ENCODE measurements at places on chromosomes 13 and 19.

DNA sequence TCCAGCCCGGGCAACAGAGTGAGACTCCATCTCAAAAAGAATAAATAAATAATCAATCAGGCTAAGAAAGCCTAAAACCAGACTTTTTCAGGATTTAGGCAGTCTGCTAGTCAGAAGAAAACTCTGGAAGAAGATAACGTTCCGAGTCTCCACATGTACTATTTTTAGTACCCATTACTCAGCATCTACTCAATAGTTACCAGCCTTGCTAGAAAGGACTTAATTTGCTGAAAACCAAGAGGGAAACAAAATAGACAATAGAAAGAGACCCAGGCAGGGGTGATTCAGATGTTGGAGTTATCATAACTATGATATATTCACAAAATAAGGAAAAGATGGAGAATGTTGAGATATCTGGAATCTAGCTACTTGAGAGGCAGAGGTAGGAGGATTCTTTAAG is 3.6 kb upstream of the LIN7B start:
- no peak for DNase-seq

DNA sequence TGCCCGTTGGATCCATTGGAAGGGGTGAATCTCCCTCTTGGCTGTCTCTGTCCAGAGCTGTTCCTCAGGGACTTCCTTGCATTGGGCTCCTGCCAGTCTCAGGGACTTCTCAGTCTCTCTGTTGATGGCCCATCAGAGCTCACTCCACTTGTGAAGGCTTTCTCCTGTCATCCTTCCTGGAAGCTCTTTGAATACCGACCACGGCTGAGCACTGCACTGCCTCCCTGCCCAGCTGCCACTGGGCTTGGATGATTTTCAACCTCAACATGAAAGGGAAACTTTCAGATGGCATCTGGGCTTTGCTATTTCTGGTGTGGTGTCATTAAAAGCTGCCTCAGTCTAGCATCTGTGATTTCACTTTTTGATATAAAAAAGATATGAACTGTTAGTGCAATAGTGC is 66.1 kb upstream of the ANKRD10 start:
- DNase-seq: no peak

- no peak for DNase-seq
Measured at GRCh38 chr13:43981091-43981490, 101.4 kb downstream of the LACC1 start.

DNA sequence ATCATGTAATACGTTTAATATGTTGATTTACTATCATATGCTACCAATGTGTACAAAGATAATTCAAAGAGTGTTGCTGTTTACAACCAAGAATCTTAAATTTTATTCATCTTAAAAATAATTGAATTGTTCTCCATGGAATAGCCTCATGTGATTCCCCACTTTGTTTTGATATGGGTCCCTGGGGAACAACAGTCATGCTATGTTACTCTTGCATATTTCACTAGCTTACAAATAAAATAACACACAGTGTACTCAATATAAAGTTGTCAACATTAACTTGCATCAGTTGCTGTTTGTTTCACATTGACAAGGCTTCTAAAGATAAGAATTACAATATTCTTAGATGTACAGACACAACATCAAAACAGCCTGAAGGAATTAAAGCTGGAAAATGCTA is 2.3 kb downstream of the ENOX1 start:
- DNase-seq: no peak

GRCh38 chr13:20714563-20715329 is 11.2 kb downstream of the IL17D start:
- no peak for DNase-seq

- no peak for DNase-seq
Measured at GRCh38 chr13:78383071-78383484, 220.3 kb downstream of the POU4F1 start.

DNA sequence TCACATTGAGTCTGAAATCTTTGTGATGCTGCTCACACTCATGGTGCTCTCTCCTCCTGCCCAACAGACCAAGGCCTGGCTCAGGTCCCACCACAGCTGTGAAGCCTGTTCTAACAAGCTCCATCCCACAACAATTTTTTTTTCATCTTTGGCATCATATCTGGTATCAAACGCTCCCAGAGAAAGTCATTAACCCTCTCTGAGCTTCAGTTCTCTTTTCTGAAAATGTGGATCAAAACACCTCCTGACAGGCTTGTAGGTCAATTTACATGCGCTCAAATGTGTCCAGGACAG is 224.4 kb downstream of the LACC1 start:
- no peak for DNase-seq

DNA sequence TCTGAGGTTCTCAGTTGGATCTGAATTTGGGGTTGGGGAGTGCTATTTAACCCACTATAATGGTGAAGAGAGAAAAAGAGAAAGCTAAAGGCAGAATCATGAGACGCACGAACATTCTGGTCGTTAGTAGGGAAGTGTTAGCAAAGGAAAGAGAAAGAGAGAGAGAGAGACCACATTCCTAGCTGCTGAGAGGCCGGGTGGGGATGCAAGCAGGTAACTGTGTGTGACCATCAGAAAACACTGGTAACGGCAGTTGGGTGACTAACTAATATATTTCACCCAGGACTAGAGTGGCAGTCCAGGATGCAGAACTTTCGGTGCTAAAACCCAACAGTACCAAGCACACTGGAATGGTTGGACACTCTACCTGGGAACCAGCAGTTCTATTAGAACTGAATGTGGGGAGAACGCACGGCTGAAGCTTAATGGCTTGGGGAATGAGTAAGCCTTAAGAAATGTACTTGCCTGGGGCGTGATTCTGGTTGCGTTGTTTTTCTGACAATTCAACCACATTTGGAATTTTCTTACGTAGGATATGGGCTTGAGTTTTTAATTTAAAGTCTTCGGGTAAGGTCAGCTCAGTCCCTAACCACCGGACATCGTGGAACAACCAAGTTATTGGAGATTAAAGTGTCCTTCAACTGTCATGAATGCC is 130.2 kb downstream of the DNAJC15 start:
- DNase-seq: no peak

GRCh38 chr13:71055644-71056043 is 811.4 kb downstream of the DACH1 start:
- no peak for DNase-seq

DNA sequence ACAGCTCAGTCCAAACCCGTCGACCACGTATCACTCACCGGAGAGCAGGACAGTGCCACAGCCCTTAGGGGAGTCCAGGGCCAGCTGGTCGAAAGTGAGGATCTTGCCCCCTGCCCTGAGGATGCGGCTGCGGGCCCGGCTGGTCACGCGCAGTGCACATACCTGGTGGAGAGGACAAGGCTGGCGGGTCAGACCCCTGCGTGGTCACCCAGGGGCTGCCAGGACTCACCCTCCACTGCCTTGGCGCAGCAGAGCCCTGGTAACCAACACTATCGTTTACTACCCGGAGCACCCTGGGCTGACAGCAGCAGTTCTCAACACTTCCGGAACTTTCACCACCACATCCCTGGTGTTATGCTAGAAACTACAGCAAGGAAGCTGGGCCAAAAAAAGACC is 1.2 kb upstream of the FAM83E start:
- DNase-seq: no peak

DNA sequence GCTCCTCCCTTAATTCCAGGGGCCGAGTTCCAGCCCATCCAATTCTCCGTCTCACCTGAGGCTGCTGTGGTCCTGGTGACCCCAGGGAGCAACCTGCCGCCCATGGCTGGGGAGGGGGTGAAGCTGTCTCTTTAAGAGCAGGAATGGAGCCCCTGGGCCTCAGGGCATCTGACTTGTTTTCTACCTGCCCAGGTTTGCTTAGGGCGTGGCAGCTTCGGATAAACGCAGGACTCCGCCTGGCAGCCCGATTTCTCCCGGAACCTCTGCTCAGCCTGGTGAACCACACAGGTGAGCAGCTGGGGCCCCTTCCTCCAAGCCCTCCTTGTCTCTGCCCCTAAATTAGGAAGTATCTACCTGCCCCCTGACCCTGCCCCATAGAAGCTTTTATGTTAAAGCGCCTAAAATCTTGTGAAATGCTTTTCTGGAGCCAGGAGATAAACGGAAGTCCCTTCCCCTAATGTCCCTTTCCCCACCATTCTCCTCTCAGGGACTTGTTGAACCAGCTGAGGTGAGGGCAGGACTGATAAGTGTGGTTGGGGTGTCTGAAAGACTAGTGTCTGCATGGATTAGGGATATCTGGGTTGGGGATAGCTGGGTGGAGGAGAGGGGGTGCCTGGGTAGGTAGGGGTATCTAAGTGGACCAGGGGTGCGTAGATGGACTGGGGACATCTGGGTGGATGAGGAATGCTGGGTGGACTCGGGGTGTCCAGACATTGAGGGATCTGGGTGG is 614 bp downstream of the FXYD3 start:
- DNase-seq: no peak

DNA sequence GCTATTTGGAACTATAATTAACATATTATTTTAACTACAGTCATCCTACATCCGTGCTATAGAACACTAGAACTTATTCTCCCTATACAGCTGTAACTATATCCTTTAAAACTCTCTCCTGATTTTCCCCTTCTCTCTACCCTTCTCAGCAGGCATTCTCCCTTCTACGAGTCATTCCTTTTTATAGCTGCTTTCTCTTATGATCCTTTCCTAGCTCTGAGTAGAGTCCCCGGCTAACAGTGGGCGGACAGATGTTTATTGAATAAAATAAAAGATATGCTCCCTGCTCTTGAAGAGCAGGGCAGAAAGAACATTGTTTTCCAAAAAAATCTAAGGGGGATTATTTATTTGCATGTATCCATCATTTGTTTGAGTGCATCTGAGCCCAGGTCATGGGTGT is 246.5 kb upstream of the TMTC4 start:
- DNase-seq: no peak

DNA sequence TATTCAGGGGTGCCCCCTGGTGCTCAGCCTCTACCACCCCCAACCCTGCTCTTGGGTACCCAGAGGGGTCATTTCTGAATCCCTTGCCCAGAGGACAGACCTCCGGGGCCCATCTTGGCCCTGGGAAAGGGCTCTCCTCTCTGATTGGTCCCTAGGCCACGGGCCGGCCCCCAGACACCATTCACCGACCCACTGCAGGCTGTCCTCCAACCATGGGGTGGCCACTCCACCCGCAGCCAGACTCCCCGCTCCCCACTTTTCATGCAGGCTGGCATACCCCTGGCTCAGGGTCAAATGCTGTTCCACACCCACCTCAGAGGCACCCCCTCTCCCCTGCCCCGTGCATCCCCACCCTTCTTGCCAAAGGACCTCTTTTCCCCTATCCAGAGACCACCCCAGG is 14.8 kb downstream of the SMIM24 start:
- no peak for DNase-seq

DNA sequence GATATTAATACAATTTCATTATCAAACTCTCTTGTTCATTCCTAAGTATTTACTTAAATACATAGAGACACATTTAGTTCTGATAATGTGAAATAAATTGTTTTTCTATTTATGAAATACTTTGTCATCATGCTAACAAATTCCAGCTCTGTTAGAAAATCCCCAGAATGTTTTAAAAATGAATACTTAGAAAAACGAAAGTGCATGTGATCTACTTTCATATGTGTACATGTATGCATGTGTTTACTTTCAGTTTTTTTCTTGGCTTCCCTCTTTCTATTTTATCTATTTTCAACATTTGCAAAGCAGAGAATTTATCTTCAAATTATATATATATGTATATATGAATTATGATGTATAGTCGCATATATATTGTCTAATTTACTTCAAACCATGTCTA is 1110.0 kb upstream of the PCDH20 start:
- DNase-seq: no peak

- DNase-seq: no peak
Measured at GRCh38 chr13:94305463-94305862, 174.0 kb downstream of the DCT start.

- DNase-seq: no peak
Measured at GRCh38 chr19:55777528-55777927, 8.6 kb downstream of the RFPL4AL1 start.

GRCh38 chr19:1243768-1244692 is 2.5 kb downstream of the ATP5F1D start:
- peak; percentile 69 for DNase-seq

- no peak for DNase-seq
Measured at GRCh38 chr19:15293781-15294491, 38.4 kb downstream of the BRD4 start.

DNA sequence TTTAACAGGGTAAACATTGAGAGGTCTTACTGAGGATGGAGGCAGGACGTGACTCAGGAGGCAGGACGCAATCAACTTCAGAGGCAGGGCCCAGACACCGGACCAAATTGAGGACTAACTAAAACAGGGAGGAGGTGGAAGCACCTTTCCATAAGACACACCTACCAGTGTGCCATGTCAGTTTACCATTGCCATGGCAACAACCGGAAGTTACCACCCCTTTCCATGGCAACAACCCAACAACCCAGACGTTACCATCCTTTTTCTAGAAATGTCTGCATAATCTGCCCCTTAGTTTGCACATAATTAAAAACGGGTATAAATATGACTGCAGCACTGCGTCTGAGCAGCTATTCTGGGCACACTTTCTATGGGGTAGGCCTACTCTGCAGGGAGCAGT is 53.5 kb upstream of the SOX21 start:
- no peak for DNase-seq

DNA sequence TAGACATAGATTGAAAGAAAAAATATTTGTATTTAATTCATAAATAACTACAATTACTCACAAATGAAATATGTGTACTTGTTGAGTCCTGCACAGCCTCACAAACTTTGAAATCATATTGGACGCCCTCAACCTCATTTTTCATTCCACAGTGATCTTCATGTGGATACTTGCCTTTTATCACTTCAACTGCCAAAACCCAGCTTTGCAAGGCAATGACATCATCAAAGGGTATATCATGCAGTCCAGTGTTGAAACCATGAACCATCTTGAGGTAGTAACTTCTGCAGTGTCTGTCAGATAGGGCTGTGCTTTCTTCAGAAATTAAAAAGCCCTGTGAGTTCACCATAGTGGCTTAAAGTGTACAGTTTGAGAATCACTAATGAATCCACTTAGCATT is 82.2 kb downstream of the HS6ST3 start:
- DNase-seq: no peak
